Inflammatory macrophage treated with lipopolysaccharide for 4 hours (primary cell): ENCODE measurements at places on chromosomes 2 and 18.
A peak's percentile ranks its signal among the peaks of the same experiment; 100 is the strongest.

- DNase-seq = no peak
Observed at GRCh38 chr2:29520001-29520400, 401.4 kb downstream of the ALK start.

GRCh38 chr2:127053731-127054603, 53.0 kb downstream of the BIN1 start:
- DNase-seq = no peak

GRCh38 chr2:207787017-207787416, 17.3 kb upstream of the FZD5 start:
- peak; percentile 27 for DNase-seq

- DNase-seq = no peak
Observed at GRCh38 chr2:55252832-55253231, 16.2 kb downstream of the MTIF2 start.
